GM23338 (cell line): ENCODE measurements at places on chromosomes 13 and 19.
A peak's percentile ranks its signal among the peaks of the same experiment; 100 is the strongest.

GRCh38 chr13:73522937-73523336, 464.1 kb downstream of the KLF5 start:
- peak; percentile 34 for DNase-seq

GRCh38 chr19:22026687-22027086, 15.9 kb upstream of the ZNF208 start:
- DNase-seq: no peak

GRCh38 chr13:48402325-48402932, 10.5 kb downstream of the LPAR6 start:
- no peak for DNase-seq

DNA sequence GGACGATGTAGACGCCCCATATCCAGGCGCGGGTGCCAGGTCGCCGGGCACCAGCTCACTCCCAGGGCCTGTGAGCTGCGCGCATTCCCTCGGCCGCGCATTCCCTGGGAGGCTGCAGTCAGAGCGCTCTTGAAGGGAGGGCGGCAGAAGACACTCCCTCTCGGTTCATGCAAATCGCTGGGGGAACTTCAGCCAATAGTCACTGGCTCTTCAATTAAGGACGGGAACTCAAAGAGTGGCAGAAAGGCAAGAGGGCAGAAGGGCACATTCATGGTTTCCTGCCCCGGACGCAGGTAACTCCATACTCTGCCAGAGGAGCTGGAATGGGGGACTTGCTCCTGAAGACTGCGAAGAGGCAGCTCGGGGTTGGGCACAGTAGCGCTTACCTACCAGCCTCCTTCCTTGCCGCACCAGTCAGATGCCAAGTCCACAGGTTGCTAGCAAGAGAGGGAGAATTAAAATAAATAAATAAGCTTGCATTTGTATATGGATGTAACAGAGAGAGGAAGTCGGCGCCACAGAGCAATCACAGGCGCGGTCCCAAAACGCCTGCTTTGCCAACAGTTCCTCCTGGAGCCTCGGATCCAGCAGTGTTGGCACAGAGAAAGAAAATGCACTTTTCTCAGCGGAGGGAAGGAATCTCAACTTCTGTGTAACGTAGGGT, 459 bp downstream of the PCDH20 start:
- DNase-seq: peak; percentile 93

DNA sequence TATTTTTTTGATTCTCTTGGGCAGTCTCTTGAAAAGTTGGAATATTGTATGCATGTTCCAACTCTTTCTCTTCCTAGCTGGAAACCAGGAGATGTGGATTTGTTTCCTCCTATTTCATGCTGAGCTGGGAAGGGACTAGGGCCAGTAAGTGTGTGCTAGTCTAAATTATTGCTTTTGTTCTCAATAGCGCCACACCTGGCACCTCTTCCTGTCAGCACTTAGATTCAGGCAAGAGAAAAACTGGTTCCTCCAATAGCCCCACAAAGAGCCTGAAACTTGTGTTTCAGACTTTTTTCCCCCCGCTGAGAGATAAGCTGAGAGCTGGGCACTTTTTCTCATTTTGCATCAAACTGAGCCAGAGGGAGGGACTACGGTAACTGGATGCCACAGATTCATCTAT, 353.4 kb downstream of the OLFM4 start:
- peak; percentile 69 for DNase-seq

- DNase-seq: no peak
Observed at GRCh38 chr13:74682746-74683145, 548.5 kb upstream of the KLF12 start.

DNA sequence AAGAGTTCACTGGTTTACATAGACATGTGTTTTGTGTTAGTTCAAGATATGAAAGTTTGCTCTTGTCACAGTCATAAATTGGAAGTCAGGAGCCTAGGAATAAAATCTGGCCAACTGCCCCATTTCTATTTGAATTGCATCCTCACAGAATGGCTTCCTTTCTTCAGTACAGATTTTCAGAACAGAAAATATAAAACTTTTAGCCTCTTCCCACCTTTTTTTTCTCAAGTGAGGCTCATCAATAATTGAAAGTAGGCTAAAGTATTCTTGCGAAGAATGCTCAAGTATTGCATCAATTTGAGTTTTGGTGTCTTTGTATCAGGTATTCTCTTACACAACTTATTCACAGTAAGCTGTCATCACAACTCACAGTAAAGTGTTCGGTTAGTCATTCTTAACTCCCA, 802.7 kb downstream of the PCDH9 start:
- DNase-seq: no peak
